ENCODE measurements at places on chromosomes 7 and 10.
A peak's percentile ranks its signal among the peaks of the same experiment; 100 is the strongest.

DNA sequence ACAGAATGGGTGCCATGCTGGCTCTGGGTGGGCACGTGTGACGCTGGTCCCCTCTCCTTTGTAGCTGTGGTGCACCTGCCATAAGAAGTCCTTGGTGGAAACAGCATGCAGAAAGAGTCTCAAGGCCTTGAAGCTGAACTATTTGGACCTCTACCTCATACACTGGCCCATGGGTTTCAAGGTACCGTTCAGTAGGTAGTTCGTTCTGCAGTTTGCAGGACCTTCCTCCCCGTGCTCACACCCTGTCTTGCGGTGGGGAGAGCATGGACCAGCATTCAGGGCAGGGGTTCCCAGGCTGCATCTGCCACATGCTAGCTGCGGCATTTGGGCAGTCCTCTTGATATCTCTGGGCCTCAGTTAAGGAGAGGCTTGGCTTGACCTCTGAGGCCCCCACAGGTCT is 7.3 kb downstream of the AKR1E2 start:
- DNase-seq, result no peak

GRCh38 chr10:16529853-16530252 is 8.2 kb upstream of the C1QL3 start:
- no peak for DNase-seq

DNA sequence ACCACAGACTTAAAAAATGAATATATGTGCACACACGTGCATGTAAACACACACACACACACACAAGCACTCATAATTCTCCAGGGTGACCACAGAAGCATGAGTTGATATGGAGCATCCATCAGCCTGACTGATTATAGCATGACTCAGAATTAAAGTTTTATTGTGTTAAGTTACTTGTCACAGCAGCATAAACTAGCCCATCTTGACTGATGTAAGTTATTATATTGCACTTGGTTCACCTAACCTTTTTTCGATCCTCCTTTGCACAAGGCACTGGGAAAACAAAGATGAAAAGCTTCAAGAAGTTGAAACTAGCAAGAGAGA is 18.8 kb upstream of the SLC35G1 start:
- DNase-seq, result no peak

DNA sequence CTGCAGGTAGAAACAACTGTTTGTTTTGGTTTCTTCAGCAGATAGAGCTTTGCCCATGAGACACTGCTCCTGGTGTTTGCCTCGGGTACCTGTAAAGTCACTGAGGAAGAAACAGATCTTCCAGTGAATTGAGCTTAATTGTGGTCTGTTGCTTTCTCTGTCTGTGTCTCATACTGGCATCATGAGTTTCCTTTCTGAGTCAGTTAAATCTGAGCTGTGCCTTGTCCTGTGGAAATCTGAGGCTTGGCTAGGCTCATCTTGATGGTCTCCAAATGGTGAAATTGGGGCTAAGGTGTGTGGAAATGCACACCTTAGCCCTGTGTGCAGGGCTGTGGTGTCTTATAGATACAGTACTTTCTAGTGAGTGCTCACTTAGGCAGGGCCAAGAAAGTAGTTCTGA is 67.4 kb downstream of the GBF1 start:
- peak; percentile 28 for DNase-seq

- peak; percentile 87 for DNase-seq
Observed at GRCh38 chr7:74002474-74003017, 25.4 kb upstream of the ELN start.

GRCh38 chr10:129628823-129629222 is 161.8 kb downstream of the MGMT start:
- no peak for DNase-seq

DNA sequence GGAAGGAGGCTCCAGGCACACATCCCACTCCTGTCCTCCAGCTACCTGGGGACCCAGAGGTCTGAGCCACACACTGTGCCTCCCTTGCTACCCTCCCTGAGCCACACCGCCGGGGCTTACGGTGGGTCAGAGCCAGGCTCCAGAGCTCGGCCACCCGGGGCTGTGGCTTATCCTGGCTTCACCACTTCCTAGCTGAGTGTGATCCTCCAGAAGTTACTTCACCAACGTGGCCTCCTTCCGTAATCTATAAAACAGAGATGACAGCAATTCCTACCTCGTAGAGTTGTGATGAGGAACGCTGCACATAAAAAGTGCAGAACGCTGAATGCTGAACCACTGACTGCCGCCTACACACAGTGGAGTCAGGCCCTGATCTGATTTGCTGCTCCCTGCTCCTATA is 285.0 kb downstream of the PRPF18 start:
- DNase-seq, result no peak

Measured in adipocyte (in vitro differentiated cells).